ENCODE measurements at places on chromosomes 1 and 21. TPM values are rescaled to one million over a fixed set of nuclear protein-coding genes. Genes with fewer than 3 reads are reported as not detected.

DNA sequence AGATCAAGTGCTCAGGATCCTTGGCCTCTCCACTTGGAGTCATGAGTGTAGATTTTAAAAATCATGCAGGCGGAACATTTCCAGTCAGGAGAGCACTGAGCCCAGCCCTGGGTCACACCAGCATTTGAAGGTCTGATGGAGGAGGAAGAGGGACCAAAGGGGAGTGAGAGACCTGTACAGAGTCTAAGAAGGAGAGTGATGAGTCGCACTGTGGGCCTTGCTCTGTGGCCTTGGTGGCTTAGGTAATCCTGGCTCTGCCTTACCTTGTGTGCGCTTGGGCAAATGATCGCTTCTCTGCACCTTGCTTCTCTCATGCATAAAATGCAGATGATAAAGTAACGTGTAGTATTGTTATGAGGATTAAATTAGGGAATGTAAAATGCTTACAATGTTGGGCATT is 225.3 kb downstream of the SDCCAG8 start:
- no peak for DNase-seq

PCP4 gene
- total RNA-seq = not detected

GRCh38 chr1:23556635-23557470 is 2.4 kb downstream of the ID3 start:
- peak; percentile 82 for DNase-seq

SPRR1A gene
- not detected for total RNA-seq

DNA sequence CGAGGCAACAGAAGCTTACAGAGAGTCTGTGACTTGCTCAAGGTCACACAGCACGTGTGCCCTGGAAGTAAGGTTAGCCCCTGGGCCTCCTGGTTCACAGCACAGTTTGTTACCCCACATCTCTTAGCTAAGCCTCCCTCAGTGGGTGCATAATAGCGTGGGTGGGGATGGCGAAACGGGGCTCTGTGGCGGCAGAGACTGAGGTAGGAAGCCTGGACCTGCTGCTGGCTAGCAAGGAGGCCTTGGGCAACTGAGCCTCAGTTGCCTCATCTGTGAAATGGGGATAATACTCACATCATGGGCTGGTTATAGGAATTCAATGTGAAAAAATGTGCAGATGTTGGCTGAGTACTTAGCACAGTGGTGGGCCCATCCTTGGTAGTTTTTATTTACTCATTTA is 596 bp downstream of the PADI4 start:
- no peak for DNase-seq

GRCh38 chr1:18261891-18262290 is 154.3 kb downstream of the IGSF21 start:
- no peak for DNase-seq

OR2T1 gene
- total RNA-seq = not detected

GRCh38 chr1:35175098-35175576 is 17.8 kb downstream of the SFPQ start:
- DNase-seq = no peak
